Stimulated activated memory B cell treated with anti-CD40 and anti-IgM and Interleukin-4, amounts not matched to agents 10 μg/mL and 1 μg/mL and 100 μg/mL, for 72 hours (primary cell): ENCODE measurements at places on chromosomes 4 and X.

- no peak for ATAC-seq
These were observed 65.3 kb downstream of the TENT5D start for GRCh38 chrX:80485543-80485942.

DNA sequence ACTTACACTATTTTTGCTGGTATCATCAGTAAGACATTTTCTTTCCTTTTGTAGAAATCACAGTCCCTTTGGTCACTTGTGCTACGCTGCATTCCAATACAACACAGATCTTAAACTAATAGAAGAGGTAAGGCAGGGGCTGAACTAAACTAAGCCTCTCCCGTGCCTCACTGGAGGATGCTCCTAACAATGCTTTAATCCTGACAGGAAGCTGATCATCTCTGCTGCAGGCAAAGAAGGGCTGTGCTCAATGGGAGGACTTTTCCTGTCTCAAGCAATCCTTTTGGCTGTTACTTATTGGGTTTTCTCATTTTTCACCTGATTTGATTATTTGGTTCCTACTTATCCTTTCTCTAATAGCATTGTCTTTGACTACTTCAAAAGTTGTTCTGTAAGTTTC, 583.1 kb downstream of the INPP4B start:
- no peak for ATAC-seq

- peak; percentile 62 for ATAC-seq
These were observed 88.0 kb downstream of the ATP11C start for GRCh38 chrX:139844884-139845283.

DNA sequence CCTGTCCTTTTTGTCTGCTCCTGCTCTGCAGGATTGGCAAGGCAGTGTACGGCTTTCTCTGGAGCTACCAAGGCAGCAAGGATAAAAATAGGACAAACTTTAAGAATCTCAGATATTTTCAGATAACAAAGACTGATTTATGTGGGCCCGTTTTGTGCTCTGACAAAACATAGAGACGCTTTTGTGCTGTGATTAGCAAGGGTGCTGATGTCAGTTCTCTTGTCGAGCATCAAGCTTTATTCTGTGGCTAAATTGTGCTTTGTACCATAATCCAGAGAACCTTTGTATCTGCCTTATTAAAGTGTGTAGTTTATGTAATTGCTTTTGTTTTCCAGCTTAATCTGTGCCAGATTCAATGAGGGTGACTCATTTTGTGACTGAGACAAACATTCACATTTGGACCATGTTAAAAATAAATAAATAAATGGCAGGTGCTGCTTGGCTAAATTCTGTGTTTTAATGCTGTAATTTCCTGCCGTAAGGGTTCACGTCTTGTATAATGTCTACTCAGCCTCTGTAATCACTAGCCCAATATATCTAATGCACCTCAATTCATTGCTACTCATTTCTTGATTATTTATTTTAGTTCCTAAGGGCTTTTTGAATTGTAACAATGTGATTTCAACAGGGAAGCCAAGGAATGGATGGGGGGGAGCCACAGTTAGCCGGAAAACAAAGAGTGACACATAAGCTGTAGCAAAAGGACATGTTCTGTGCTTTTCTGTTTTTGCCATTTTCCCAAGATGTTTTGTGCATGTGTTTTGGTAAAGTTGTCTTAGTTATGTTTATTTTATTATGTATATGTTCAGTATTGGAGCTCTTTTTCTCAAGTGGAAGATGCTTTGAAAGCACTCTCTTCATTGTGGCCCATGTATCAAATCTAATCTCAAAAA, 75.1 kb downstream of the GAB1 start:
- no peak for ATAC-seq

DNA sequence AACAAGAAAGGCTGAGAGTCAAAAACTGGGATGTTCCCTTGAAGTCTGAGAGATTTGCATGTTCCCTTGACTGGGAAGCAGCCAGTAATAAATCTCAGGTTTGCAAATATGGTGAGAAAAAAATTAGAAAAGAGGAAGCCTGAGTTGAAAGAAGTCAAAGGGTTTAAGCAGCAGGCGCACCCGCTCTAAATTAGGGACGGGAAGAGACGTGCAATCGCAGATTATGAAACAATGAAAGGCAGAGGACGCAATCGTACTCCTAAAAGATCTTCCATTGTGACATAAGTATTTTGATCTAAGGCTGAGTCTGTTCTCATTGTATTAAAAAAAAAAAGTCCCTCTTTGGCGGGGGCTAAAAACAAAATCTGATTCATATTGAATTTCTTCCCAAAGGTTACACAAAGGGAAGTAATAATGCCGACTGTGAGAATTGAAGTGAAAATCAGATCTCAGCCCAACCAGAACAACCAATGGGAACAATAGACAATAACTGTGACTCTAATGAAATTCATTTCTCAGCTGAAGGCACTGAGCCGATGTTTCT, 28.2 kb downstream of the SAT1 start:
- no peak for ATAC-seq

DNA sequence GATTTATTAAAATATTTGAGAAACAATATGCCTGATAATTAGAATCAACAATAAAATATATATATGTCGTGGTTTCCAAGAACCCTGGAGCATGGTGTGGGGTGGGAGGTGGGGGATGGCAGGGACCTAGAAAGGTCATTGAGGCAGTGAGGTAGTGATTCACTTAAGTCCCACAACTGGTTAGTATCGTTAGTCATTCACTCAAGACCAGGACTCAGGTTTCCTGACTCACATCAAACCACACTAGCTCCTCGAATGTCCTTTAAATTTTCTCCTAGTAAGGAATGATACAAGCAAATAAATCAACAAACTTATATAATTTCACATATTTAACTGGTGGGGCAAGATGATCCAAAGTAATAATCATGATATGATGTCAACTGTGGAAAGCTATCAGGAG, 158.8 kb upstream of the AADAT start:
- no peak for ATAC-seq

GRCh38 chr4:144873226-144873990, 224.6 kb downstream of the ANAPC10 start:
- ATAC-seq, result no peak
